ENCODE measurements at places on chromosomes 13 and 19. TPM values are rescaled to one million over a fixed set of nuclear protein-coding genes. Genes with fewer than 3 reads are reported as not detected.

Gene ACP7
- total RNA-seq, result not detected

Gene ZNF230
- 3.9 TPM for total RNA-seq

Gene DLEU7
- not detected for total RNA-seq

Gene IZUMO2
- not detected for total RNA-seq

Gene IGSF23
- total RNA-seq, result not detected

Gene IQCN
- total RNA-seq, result 2.4 TPM

Gene OVOL3
- total RNA-seq, result not detected

DNA sequence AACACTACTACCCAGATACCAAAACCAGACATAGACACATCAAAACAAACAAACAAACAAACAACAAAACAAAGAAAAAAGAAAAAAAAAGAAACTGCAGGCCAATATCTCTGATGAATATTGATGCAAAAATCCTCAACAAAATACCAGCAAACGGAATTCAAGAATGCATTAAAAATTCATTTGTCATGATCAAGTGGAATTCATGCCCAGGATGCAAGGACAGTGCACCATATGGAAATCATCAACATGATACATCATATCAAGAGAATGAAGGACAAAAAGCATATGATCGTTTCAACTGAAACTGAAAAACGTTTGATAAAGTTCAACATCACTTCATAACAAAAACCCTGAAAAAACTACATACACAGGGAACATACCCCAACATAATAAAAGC is 48.9 kb upstream of the CEACAM21 start:
- no peak for DNase-seq

DNA sequence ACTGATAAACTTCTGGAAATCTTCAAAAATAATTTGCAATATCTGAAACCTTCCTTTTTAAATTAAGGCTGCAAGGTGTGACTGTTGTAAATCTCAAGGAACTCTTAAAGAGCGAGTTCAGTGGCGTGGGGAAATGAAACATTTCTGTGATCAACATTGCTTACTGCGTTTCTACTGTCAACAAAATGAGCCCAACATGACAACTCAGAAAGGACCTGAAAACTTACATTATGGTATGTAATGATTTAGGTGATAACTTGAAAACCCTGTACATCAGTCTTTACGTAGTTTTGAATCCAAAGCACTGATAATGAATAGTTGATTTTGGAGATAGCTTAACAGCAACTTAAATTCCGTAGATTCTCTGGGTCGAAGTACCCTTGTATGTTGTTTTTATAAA is 92.8 kb downstream of the ZMYM2 start:
- no peak for DNase-seq

DNA sequence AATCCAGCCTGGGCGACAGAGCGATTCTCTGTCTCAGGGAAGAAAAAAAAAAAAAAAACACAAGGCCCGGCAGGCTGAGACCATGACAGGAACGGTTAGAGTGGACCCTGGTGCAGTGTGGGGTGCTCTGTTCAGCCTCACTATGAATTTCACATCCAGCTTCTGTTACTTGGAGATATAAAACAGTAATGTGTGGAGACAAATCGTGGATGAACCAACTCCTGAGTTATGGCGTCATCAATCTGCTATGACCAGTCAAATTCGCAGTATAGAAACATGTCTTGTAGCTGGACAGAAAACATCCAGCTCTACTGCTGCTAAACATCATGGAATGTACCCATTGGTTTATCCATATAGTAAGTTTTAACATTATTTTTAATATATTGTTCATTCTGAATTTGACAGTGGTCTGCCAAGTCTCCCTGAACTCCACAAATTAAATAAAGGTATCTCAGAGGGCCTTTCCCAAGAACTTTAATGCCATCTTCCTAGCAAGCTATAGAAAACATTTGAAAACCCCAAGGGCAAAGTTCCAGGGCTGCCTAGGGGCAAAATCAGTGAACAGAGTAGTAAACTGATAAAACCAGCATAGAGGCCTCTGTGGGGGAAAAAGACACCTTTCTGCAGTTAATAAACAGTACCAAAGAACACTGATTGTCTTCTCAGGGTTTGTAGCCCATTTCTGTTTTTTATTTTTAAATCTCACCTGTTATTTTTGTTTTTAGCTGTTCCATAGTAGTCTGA is 75.8 kb downstream of the LRCH1 start:
- no peak for DNase-seq

DNA sequence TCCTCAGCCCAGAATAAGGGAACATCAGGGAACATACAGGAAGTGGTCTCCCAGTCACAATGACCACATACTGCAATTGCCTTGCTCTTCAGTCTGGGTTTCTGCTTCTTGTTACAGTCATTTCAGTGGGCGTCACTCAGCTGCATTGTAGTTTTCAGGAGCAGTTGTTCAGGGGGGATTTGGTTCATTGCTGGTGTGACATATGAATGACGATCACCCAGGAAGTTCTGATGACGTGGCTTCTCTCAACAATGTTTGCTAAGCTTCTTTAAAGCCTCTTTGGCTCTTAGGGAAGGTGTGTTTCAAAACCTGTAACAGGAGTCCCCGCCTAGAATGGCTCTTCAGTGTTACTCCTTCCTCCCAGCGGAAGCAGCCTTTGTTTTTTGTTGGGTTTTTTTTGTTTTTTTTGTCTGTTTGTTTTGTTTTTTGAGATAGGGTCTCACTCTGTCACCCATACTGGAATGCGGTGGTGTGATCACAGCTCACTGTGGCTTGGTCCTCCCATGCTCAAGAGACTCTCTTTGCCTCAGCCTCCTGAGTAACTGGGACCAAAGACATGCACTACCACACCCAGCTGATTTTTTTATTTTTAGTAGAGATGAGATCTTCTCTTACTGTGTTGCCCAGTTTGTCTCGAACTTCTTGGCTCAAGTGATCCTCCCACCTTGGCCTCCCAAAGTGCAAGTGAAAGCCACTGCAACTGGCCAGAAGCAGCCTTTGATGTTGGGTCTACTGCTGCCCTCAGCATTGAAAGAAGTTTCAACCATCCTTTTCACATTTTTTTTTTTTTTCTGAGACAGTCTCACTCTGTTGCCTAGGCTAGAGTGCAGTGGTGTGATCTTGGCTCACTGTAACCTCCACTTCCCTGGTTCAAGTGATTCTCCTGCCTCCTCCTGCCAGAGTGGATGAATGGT is 1.4 kb upstream of the SCEL start:
- DNase-seq, result no peak

DNA sequence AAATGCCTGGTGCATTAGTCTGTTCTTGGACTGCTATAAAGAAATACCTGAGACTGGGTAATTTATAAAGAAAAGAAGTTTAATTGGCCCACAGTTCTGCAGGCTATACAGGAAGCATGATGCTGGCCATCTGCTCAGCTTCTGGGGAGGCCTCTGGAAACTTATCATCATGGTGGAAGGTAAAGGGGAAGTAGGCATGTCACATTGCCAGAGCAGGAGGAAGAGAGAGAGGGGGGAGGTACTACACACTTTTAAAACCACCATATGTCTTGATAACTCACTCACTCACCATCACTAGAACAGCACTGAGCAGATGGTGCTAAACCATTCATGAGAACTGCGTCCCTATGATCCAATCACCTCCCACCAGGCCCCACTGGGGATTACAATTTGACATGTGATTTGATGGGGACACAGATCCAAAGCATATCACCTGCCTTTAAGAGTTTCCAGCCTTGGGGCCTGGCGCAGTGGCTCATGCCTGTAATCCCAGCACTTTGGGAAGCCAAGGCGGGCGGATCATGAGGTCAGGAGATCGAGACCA is 219.0 kb downstream of the KATNAL1 start:
- DNase-seq, result no peak

DNA sequence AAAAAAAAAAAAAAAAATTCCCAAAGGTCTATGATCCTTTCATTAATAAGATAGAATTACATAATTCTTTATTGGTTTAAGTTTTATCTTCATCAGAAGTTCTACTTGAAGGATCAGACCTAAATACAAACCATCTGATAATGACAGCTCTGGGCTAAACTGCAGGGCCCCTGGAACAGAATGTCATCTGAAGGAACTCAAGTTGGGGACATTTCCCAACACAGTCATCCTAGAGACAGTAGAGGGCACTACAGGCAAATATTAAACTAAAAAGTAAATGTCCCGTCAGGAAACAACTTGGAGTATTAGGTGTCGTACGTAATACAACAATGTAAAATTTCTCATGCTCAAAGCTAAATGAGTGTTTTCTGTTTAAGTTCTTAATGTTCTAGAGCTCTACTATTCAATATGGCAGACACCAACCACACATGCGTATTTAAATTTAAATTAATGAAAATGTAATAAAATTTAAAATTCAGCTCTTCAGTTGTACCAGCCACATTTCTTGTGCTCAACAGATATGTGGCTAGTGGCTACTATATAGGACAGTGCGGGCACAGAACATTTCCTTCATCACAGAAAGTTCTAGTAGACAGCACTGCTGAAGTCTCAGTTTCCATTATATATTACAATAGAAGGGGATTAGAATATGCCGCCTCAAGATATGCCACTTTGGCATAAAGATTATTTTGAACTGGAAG is 21.8 kb upstream of the NAXD start:
- DNase-seq, result no peak

GRCh38 chr19:13037161-13037560 is 41.9 kb downstream of the NFIX start:
- no peak for DNase-seq

DNA sequence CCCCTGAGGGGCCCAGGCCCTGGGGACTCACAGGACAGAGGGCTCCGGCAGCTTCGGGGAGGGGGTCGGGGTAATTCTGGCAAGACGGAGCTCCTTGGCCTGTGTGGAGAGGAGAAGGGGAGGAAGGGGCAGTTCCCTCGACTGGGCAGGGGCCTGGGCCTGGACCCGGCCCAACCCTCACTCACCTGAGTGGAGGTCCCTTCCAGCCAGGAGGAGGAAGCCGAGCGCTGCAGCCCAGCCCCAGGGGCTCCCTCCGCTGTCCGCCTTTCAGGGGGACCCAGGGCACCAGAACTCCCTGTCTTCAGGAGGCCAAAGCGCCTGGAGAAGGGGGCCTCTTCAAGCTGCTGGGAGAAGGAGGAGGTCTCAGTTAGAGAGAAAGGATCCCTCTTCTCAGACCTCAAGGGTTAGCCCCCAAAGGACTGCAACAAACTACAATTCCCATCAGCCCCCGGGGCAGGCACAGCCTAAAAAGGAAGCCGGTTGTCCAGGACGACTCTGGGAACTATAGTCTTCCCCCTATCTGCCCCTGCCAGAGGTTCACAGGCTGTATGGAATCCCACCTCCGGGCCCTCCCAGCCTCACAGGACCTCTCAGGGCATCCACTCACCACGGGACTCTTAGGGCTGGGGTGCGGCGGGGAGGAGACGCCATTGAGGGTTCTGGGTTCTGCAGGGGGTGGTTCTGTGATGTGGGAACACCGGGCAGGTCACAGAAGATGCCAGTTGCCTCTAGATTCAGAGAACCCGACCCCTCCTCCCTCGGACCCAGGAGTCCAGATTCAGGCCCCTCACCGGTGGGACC is 19.8 kb downstream of the EPS8L1 start:
- no peak for DNase-seq

- DNase-seq, result no peak
These were observed 2.2 kb downstream of the TJP3 start for GRCh38 chr19:3710265-3710812.

GRCh38 chr13:33179463-33179862 is 106.1 kb downstream of the STARD13 start:
- no peak for DNase-seq

- no peak for DNase-seq
These were observed 177.0 kb downstream of the ZNF536 start for GRCh38 chr19:30549151-30549550.

DNA sequence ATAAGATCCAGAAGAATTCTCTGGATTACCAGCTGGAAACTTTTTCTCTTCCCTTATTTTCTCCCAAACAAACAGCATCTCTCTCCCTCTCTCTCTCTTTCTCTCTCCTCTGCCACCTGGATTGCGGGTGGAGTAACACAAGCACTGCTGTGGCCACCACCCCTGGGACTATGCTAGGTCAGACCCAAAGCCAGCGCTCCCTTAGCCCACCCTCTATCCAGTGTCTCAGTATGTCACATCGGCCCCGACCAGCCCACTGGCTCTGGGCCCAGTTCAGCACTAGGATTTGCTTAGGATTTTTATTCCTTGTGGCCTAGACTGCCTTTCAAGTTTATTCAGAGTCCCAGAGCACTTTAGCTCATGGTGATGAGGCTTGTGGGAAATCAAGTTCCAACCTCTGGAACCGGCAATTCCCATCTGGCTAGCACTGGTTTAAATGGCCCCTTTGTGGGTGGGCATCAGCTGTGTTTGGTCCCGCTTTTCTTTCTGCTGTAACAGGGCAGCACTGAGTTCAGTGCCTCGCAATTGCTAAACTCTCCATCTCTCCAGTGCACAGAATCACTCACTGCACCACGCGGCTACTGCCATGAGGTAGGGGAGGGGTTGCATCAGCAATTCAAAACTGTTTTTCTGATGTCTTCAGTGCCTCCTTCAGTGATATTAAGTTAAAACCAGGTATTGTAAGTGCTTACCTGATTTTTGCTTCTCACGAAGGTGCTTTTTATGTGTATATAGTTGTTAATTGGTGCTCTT is 1623.1 kb downstream of the SLITRK5 start:
- DNase-seq, result peak; percentile 56

DNA sequence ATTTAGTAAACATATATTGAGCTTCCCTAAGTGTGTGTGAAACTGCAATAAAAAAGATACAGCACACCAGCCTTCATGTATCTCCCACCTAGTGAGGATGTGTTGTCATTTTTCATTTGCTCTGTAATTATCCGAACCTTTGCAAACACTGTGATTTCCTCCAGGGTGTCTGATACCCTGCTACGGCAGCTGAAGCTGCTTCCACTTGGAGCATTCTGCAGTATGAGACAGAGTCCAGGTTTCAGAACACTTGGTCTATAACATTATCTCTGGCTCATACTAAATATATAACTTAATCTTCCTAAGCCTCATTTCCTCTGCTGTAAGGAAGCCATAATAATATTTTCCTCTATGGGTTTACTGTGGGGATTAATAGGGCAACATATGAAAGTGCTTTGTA is 1338.1 kb upstream of the SLC10A2 start:
- no peak for DNase-seq

DNA sequence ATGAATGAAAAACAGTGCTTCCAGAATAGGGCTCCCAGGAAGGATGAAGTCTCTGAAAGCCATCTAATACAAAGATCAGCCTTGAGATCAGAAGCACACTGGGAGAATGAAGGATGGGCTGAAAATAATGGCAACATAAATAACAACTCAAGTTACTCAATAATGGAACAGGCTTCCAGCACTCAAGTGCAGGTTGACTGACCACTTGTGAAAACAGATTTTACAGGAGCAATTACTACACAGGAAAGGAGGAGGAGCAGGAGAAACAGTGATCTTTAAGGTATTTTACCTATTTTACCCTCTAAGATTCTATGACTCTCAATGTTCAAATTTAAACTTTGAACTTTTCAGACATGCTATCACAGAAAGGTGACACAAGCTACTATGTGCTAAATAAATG is 106.0 kb downstream of the USP12 start:
- no peak for DNase-seq
